CD14-positive monocyte (primary cell): ENCODE measurements at places on chromosomes 7 and 10. TPM values are rescaled to one million over a fixed set of nuclear protein-coding genes. Genes with fewer than 3 reads are reported as not detected.

DNA sequence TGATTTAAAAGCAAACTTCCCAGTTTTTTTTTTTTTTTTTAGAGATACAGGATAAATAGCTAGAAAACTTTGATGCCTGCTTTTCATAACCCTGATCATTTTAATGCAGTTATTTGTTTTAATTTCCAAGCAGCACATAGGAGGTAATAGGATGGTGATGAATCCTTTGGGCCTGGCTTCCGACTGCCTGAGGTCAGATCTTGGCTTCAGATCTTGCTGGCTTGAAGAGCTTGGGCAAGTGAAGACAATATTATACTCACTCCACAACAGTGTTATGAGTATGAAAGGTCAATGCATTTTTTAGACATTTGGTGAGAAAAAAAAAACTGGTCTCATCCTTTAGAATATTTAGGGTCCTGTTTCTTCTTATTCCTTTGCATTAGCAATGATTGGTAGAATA lies 124.8 kb upstream of the PRKCQ start:
- no peak for DNase-seq
- H3K27ac ChIP-seq = no peak overlapping the region
- H3K36me3 ChIP-seq = no peaks in the 10 kb centered on the region
- H3K4me3 ChIP-seq = no peak overlapping the region
- no peaks in the 10 kb centered on the region for H3K27me3 ChIP-seq
- no peaks in the 10 kb centered on the region for H3K4me1 ChIP-seq

- no peak overlapping the region for H3K4me3 ChIP-seq
- no peaks in the 10 kb centered on the region for H3K4me1 ChIP-seq
- DNase-seq = no peak
- H3K27me3 ChIP-seq = no peaks in the 10 kb centered on the region
Observed at GRCh38 chr7:106795877-106796231, 69.2 kb upstream of the PIK3CG start.

GRCh38 chr7:88969167-88969566 lies 173.6 kb upstream of the TEX47 start:
- H3K27ac ChIP-seq = no peak overlapping the region
- DNase-seq = no peak
- no peaks in the 10 kb centered on the region for H3K4me1 ChIP-seq
- H3K27me3 ChIP-seq = no peaks in the 10 kb centered on the region

GRCh38 chr10:25465582-25466372 lies 291.0 kb downstream of the GPR158 start:
- no peak overlapping the region for H3K4me3 ChIP-seq
- DNase-seq = no peak
- H3K27ac ChIP-seq = no peak overlapping the region
- no peaks in the 10 kb centered on the region for H3K4me1 ChIP-seq

- no peaks in the 10 kb centered on the region for H3K27me3 ChIP-seq
- H3K4me1 ChIP-seq = no peaks in the 10 kb centered on the region
- H3K4me3 ChIP-seq = no peak overlapping the region
- H3K27ac ChIP-seq = no peak overlapping the region
- no peaks in the 10 kb centered on the region for H3K36me3 ChIP-seq
- no peak for DNase-seq
Observed at GRCh38 chr7:85237721-85238120, 50.9 kb upstream of the SEMA3D start.

DNA sequence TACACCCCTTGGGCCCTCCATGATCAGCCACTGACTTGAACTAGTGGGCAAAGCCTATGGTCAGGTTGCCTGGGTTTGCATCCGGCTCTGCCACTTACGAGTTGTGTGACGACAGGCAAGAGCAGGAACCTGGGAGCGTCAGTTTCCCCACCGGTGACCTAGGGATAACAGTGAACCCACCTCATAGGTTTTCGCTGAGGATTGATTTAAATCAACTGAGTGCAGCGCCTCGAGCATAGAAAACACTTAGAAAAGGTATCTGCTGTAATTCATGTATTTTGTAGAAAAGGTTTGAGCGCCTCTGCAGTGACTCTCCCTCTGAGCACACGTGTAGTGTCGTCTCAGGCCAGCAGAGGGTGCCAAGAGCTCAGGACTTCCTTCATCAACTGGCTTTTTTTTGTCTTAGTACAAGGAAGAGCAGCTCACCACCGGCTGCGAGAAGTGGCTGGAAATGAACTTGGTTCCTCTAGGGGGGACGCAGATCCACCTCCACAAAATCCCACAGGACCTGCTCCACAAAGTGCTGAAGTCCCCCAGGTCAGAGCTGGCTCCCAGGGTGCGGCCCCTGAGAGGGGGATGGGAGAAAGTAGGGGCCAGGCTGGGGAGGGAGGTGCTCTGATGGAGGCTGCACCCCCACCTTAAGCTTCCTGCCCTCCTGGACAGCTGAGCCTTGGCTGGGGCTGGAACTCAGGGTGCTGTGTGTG lies 27.7 kb downstream of the BTBD16 start:
- no peak overlapping the region for H3K27ac ChIP-seq
- H3K36me3 ChIP-seq = no peaks in the 10 kb centered on the region
- DNase-seq = peak; percentile 21
- no peaks in the 10 kb centered on the region for H3K27me3 ChIP-seq

GRCh38 chr7:68246189-68246633 lies 1249.6 kb downstream of the TYW1 start:
- no peak for DNase-seq
- H3K27me3 ChIP-seq = no peaks in the 10 kb centered on the region
- no peak overlapping the region for H3K4me3 ChIP-seq
- H3K36me3 ChIP-seq = no peaks in the 10 kb centered on the region
- no peak overlapping the region for H3K27ac ChIP-seq

DNA sequence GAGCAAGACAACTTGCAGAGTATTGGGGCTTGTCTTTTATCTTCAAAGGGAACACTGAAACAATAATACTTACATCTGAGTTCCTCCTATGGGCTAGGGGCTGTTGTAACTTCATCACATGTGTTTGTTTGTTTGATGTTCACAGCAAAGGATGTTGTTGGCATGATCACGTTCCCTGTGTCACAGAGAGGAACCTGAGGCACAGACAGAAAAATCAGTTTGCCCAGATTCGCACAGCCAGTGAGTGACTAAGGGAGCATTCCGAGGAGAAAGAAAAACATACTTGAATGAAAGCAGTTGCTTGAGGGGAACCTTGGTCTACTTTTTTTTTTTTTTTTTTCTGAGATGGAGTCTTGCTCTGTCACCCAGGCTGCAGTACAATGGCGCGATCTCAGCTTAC lies 87.2 kb upstream of the PFKP start:
- H3K4me3 ChIP-seq = no peak overlapping the region
- H3K27ac ChIP-seq = peak overlapping the region; percentile 48
- no peaks in the 10 kb centered on the region for H3K27me3 ChIP-seq
- H3K4me1 ChIP-seq = peaks cover 19% of the 10 kb centered on the region
- no peaks in the 10 kb centered on the region for H3K36me3 ChIP-seq

GRCh38 chr7:23184709-23185359 lies 3.0 kb downstream of the NUP42 start:
- H3K4me3 ChIP-seq = no peak overlapping the region
- H3K4me1 ChIP-seq = peaks cover 35% of the 10 kb centered on the region
- peaks cover 44% of the 10 kb centered on the region for H3K36me3 ChIP-seq

- H3K4me3 ChIP-seq = peak overlapping the region; percentile 78
- peak overlapping the region; percentile 87 for H3K27ac ChIP-seq
- H3K27me3 ChIP-seq = peaks cover 10% of the 10 kb centered on the region
- H3K36me3 ChIP-seq = no peaks in the 10 kb centered on the region
- peaks cover 28% of the 10 kb centered on the region for H3K4me1 ChIP-seq
Observed at GRCh38 chr10:22436893-22437619, 91.8 kb downstream of the SPAG6 start.

DNA sequence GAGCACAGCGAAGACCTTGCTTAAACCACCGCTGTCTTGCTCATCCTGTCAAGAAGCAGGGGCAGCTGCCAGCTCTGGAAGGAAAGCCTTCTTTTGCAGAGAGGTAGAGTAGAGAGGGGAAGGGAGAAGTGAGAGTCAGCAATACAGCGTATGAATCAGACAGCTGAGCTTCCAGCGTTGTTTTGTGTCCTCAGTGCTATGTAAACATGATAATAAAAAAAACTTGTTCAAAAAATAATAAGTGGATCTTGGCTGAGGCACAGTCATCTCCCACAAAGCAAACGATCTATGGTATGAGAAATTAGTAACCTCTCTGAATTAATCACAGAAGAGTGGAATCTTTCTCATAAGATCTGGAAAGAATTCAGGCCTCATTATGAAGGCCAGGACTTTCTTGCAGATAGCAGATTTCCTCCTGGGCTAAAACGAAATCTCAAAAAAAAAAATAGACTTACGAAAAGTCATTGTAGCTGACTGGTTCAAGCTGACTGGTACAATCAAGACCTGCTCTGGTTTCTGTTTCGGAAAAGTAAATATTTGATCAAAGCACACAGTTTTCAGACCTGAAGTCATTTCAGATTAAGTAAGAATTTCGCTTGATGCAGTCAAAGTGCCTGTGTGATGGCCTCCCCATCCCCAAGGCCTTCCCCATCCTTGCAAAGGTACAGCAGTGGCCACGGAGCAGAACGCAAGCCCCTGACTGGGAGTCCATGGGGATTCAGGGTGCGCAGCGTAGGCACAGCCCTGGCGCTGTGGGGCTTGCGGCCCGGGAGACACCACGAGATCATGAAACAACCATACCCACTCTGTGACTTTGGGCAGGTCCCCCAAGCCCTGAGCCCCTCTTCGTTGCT lies 29.4 kb downstream of the CHST15 start:
- H3K4me3 ChIP-seq = no peak overlapping the region
- peak; percentile 77 for DNase-seq
- H3K4me1 ChIP-seq = peaks cover 73% of the 10 kb centered on the region

DNA sequence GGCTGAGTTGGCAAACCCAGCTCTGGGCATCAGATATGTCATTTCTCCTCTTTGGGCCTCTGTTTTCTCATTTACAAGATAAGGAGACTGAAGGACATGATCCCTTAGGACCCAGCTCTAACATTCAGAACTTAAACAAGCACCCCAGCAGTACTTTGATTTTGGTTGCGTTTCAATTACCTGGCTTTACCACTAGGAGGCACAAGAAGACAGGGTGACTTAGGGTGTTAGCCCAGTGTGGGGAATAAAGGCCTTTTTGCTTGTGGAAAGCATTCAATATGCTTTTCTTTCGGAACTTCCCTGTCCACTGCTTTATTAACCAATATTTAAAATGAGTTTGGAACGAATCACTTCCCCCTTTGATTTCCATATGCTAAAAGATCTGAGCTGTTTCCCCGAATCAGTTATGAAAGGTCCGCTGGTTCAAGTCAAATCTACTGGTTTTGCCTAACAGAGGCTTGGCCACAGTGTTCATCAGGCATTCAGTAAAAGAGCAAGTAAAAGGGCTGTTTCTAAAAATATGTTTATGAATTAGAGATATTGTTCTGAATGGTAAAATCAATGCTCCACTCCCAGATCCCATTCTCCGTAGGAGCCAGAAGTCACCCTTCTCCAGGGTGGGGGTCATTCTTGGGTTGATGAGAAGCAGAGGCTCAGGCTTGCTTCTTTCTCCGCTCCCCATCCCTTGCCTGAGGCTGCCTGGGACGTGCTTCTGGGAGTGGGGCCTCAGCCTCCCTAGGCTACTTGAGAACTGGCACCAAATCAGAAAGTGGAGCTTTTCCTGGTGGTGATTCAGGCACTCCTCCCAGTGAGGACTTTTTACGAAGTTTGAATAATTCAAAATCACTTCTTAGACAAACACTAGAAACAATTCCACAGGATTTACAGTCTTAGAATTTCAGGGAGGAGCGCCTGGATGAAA lies 105.5 kb downstream of the MYOF start:
- DNase-seq = peak; percentile 71
- H3K4me3 ChIP-seq = no peak overlapping the region
- H3K27me3 ChIP-seq = no peaks in the 10 kb centered on the region
- peaks cover 19% of the 10 kb centered on the region for H3K4me1 ChIP-seq

GRCh38 chr10:78863140-78863905 lies 205.4 kb upstream of the ZMIZ1 start:
- H3K4me1 ChIP-seq = no peaks in the 10 kb centered on the region
- no peaks in the 10 kb centered on the region for H3K27me3 ChIP-seq
- H3K27ac ChIP-seq = no peak overlapping the region
- H3K36me3 ChIP-seq = no peaks in the 10 kb centered on the region
- no peak for DNase-seq

Gene SPDYE6
- polyA plus RNA-seq = 0.12 TPM

Gene SAMD9
- polyA plus RNA-seq = 7.2 TPM

Gene MYO3A
- not detected in 2 replicates for polyA plus RNA-seq

Gene LRIT1
- polyA plus RNA-seq = not detected

Gene TRPV5
- not detected for polyA plus RNA-seq
